EL (cell line): ENCODE measurements at places on chromosomes 2 and 18.

DNA sequence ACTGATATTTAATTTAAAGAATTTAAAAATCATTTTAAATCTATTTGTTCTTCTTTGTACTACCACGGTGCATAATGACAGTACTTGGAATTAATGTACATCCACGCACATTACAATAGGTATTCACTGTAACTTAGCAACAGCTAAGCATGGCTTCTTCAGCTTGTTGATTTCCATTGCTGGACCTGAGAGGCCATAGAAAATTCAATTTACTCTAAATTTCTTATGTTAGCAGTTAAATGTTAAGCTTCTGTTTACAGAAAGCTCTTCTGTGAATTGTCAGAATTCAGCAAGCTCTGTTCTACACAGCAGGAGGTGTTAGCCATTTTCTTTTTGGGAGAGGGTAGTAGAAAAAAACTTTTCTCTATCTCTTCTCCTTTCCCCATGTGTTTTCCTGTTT lies 1149.3 kb upstream of the CDH2 start:
- no peak for DNase-seq

DNA sequence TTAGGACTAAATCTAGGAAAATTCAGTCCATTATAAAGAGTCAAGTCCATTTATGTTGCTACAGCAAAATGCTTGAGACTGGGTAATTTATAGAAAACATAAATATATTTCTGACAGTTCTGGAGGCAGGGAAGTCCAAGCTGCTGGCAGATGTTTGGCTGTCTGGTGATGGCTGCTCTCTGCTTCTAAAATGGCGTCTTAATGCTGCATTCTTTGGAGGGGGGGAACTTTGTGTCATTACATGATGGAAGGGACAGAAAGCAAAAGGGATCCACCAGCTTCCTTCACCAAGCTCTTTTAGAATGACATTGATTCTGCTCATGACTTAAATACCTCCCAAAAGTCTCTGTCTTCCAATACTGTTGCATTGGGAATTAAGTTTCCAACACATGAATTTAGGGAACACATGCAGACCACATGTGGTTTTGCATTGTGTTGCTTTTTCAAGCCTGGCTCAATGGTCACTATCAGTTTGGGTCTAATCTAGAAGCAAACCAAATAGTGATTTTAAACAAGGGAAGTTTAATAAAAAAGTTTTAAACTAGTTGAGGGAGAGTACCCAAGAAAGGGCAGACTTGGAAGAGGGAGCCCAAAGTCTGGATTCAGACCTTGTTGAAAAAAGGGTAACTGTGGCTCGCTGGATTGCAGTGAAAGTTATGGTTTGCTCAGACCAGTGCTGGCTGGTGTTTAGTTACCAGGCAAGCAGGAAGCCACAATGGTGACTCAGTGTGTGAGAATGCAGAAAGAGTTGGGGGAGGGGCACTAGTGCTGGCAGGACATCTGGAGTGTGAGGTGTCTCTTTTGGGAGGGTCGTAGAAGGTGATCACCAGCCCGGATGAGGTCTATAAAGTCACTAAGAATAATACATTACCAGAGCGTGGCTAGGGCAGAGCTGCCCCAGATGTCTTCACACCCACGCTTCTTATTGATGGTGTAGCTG lies 30.8 kb downstream of the C18orf54 start:
- peak; percentile 90 for DNase-seq

DNA sequence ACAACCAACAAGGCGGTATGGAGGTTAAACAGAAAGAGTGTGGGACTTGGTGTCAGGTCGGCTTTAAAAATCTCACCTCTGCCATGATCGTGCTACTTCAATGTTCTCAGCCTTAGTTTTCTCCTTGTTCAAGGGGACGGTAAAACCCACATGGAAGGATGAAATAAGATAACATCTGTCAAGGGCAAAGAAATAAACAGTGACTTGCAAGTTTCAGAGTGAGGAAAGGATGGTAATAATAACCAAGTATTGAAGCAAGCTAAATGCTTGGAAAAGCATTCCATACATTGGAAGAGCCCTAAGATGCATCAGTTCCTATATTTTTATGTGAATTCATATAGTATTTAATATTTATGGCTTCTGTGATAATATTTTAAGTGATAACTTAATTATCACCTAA lies 29.8 kb upstream of the LMAN1 start:
- DNase-seq, result no peak

- DNase-seq, result no peak
These were observed 29.2 kb downstream of the SH3RF3 start for GRCh38 chr2:109158237-109158636.

DNA sequence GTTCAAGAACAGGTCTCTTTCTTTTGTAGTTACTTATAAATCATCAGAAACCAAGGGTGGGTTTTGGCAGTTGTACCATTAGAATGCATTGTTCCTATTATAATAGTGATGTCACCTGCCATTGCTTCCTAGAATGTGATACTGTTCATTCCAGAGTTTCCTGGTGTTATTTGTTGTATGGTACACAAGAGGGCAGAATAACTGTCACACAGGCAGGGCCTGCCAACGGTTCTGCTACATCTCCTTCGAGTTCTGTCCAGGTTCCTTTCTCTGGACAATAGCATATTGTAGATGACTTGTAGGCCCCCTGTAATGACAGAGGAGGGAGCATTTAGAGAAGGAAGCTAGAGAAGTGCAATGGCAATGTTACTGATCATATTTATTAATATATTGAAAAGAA lies 98.3 kb downstream of the KLHL14 start:
- no peak for DNase-seq

DNA sequence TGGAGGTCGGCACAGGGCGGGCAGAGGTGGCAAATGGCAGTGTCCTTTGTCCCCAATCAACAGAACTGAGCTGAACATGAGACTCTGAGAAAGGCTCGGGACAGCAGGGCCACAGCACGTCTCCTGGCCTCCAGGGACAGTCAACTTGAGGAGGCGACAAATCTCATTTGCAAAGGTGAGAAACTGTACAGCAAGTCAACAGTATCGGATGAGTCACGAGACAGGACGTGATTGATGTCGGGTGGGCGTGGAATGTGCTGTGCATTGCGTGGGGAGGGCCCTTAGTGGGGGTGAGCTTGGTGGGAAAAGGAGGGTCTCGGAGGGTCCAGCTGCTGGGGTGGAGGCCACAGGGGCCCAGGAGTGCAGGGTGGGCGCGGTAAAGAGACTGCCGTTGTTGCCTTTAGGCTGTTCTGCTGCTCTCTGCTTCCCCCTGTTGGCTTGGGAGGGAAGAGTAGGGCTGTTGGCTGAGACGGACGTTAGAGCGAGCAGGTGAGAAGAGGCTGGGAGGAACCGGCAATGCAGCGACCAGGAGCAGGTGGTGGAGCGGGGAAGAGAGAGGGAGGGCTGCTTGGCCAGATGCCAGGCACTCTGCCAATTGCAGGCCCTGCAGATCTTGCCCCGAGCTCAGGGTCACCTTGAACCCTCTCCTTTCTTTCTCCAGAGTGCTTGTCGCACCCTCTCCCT lies 164.3 kb downstream of the BCL2 start:
- no peak for DNase-seq

- DNase-seq, result peak; percentile 79
These were observed 200.4 kb downstream of the INO80D start for GRCh38 chr2:205885492-205886099.

DNA sequence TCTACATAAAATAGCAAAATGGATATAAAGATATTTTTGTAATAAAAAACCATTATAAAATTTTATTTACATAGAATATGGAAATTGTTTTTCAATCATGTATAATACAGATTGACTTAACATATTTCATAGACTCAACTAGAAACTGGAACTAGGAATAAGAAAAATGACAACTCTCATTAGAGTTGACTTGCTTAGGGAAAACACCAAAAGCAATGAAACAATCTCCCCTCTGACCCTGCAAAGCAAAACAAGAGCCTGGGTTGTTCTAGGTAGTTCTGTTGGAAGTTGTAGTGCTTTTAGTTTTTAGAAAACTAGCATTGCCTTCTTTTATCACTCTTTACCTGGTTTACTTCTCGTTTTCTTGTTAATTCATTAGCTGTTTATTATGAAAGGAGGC lies 32.2 kb upstream of the MTIF2 start:
- DNase-seq, result no peak

DNA sequence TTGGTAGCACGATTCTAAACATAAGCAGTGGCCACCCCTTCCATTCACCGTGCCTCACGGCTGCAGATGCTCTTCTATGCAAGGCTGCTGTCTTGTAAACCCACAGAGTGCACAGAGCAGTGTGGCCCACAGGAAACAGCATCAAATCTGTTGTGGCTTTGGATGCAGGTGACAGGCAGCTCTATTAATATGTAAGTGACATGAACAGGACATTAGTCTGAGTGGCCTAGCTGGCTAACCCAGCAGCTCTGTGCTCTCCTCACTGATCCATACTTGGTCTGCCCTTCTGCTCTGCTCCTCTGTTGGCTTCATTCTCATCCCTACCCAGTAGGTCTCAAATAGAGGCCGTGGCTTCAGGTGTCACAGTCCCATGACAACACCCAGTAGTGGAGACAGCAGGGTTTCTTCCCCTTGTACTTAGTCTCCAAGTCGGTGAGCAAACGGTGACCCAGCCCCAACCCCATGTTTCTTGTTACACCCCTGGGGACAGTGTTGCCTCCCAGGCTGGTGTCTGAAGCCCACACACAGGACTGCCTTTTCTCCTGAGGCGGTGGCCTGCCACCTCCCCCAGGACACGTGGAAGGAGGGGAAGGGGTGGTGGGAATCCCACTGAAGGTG lies 5.8 kb downstream of the SH3RF3 start:
- DNase-seq, result no peak

DNA sequence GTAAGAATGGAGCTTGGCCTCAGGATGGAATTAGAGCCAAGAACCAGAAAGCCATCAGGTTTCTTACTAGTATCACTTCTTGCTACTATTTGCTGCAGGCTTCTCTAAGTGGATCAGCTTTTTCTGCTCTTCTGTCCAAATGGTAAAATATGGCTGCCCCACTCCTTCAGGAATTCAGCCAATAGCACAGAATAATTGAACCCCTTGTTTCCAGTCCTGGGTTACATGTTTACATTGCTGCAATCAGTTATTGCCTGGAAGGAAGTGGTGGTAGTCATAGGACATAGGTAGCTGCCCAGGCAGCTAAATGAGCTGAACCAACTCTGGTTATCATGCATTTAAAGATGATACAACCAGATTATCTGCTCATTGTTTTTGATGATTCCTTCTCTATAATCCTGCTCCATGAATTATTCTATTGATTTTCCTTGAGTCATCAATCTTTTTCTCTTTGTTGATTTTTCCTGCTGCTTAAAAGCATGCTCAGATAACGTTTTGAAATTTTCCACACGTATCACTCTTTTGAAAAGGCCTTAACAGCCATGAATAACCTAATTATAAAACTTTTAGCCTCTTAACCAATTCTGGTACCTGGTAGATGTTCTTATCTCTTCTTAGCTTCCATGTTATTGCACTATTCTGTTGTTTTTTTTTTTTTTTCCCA lies 12.6 kb downstream of the AGPS start:
- no peak for DNase-seq

DNA sequence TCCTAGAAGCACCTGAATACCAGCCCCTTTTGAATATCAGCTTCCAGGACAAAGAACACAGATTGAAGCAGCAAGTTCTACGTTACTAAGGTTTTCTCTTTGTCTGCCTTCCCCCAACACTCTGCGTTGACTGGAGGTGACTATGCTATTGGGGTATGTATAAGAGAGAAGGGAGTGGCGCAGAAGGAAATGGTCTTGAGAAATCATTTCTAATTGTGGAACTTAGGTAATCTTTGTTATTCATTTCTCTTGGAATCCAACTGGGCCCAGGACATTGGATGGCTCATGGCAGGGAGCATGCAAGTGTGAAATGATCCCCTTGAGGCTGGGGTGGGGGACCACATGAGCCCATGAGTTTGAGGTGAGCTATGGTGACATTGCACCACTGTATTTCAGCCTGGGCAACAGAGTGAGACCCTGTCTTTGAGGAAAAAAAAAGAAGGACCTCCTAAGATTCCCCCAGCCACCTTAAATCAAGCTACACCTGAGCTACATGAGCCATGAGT lies 29.7 kb downstream of the XDH start:
- peak; percentile 91 for DNase-seq

DNA sequence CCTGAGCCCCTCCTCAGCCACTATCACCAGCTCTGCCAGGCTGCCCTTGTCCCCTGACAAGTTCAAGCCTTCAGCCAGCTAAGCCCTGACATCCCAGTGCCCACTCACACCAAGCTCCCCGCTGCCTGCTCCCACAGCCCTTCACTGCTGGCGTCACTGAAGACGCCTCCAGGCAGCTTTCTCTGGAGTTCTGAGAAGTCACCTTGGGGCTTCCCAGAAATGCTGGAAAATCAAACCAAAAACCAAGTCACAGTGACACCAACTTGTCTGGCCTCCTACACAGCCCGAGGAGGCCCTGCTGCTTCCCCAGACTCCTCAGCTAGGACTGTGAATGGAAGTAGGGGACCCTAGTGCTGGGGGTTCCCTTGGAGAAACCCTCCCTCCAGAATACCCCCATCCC lies 2.2 kb upstream of the TNS1 start:
- no peak for DNase-seq

DNA sequence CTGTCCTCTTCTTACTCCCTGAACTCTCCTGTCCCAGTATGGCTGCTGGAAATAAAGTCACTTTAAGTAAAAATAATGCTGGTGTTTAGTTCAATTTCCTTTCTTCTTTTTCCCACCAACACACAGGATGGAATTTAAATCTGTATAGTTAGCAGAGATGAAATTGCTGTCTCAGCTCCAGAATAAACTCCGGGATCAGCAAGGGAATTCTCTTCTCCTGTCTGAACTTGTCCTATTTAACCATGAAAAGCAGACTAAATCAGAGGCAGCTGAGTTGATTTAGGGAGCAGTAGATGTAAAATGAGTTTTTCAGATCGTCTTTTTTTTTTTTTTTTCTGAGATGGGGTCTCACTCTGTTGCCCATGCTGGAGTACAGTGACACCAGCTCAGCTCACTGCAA lies 25.9 kb downstream of the TTLL4 start:
- DNase-seq, result no peak

DNA sequence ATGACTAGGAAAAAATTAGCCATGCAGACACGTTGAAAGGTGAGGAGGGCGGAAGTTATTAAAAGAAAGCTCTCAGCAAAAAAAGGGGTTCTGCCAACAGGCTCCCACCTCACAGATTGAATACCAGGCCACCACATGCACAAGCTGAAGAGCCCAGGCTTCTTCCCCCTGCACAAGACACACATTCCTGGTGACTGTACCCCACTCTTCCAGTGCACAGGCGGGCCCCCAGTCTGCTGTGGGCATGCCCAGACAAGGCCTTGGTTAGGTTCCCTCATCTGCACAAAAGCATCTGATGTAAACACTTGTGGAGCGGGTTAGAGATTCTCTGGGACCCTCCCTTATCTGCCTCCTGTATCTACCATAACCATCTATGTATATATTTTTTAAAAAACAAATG lies 81.7 kb downstream of the AGPS start:
- DNase-seq, result peak; percentile 5
